Hematopoietic multipotent progenitor cell treated with erythropoietin and hydrocortisone succinate and interleukin-3 and kit ligand, for 4 days (in vitro differentiated cells): ENCODE measurements at places on chromosomes 11 and 22.

DNA sequence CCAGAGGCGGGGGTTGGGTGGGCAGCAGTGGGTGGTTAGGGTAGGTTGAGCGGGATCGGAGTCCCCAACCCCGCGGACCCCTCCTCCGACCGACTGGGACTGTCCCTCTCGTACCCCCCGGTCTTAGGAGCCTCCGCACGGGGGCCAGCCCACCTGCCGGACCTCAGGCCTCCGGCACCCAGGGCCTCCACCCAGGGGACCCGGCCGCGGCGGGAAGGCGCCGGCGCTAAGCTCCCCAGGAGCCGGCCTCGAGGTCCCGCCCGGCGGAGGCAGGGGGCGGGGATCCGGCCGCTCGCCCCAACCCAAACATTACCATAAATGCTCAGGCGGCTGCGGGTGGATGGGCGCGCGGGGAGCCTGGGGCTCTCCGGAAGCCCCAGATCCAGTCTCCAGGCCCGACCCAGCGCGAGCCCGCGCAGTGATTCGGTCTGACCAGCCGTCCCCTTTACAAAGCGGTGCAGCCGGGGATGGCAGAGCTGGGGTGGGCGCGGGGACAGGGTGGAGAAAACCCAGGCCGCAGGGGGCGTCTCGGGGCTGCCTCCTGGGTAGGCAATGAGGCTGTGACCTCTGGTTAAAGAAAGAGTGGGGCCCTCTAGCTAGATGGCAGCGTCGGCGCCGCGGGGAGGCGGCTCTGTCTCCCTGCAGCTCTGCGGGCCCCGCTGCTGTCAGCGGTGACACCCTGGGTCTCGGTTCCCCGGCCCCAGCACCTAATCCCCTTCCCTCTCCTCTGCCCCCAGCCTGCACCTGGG lies 4.0 kb upstream of the MCAM start:
- DNase-seq, result peak; percentile 58

DNA sequence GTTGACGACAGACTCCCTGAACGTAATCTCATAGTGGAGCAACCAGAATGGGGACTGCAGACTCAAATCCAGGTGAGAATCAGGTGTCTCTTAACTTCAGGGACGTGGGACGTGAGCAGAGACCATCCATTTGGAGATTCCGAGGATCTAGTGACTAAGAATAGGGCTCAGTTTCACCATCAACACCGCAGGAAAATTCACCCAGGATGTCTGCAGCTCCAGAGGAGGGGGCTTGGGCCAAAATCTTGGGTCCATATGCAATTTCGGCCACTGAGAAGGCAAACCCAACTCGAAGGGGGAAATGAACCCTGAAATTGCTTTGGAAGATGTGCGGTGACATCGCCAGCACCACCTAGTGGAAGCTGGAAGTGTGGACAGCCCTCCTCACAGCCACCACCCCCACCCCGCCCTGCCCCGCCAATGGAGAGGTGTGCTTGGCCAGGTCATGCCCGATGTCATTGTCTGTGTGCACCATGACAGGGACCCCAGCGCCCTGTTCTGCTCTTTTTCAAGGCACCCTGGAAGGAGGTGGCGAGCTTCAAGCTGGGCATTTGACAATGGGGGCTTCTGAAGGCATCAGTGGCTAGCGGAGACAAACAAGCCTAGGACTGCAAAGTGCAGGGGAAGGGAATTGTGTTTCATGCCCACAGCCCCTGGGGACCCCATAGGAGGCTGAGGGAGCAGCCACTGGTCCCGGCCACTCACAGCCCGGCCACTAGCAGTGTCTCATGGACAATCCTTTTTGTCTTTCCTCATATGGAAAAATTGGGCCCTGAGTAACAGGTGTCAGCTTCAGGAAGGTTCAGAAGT lies 24.8 kb downstream of the APOL1 start:
- peak; percentile 85 for DNase-seq

GRCh38 chr11:708511-708910 lies 2.5 kb downstream of the EPS8L2 start:
- no peak for DNase-seq

DNA sequence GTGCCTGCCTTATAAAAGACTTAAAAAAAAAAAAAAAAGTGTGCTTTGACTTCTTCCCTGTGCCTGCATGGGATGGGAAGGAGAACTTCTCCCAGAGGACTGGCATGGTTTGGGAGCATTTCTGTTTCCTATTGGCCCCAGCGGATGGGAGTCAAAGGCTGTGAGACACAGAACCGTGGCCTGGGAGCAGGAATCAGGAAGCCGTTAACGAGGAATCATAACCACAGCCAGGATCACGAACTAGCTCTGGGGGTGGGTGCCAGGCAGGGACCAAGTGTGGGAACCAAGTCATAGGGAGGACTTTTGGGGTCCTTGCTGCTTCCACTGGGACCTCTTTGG lies 526 bp downstream of the C1QTNF6 start:
- no peak for DNase-seq

DNA sequence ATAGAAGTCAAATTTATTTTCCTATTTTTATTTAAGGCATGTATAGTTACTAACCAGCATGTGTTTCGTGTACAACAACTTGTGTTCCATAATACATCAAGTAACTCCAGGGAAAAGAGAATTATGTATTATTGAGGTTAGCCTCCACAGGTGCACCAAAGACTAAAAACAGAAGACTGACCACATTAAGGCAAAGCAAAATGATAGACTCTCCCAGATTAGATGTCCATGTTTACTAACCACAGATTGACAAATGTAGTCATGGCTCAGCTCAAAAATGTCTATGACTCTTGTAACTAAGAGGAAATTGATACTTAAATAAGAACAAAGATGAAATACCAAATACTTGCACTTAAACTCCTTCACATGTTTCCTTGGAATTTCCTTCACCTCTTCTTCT lies 238.5 kb downstream of the METTL15 start:
- no peak for DNase-seq

DNA sequence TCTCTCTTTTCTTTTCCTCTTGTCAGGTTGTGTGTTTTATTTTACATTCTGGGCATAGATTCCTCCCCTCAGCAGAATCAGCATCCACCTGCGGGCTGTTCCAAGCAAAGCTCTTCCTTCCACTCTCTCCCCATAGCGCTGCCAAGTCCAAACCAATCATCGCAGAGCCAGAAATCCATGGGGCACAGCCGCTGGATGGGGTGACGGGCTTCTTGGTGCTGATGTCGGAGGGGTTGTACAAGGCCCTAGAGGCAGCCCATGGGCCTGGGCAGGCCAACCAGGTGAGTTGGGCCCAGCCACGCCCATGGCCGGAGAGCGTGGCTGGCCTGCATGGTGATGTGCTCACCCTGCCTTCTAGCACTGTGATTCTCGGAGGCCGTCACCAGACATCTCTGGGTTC lies 22.1 kb downstream of the TAB1 start:
- no peak for DNase-seq

DNA sequence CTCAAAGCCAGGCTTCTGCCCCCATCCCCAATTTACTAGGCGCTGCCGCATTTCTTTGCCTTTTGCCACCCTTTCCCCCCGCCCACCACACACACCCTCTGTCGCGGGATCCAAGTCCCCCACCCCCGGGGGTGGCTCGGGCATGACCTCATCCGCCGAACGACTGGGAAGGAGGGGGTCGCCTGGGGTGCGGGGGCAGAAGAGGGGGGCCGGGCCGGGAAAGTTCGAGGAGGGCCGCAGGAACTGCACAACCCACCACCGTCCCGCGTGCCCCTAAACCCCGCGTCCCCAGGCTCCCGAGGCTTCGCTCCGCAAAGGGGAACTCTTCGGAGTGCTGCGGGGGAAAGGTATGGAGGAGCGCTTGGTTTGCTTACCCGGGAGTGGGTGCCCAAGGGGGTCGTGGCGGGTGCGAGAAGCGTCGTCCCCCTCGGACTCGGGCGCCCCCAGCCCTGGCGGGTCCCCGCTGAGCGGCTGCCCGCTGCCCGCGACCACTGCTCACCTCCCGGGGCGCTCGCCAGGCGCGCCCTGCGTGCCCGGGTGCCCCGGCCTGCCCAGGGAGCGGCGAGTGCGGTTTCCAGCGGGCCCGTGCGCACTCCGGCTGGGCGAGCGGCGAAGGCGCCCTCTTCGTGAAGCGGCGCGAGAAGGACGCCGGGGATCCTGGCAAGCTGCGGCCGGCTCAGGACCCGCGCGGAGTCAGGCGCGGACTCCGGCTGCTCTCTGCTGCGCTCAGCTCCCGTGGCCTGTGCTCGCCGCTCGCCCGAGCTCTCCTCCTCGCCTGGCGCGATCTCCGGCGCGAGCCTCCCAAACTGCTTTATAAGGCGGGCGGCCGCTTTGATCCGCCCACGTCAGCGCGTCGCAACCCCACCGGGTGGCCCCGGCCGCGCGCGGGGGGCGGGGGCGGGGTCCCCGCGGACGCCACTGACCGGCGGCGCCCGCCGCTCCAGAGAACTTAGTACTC lies 4.0 kb upstream of the WNT11 start:
- peak; percentile 73 for DNase-seq

DNA sequence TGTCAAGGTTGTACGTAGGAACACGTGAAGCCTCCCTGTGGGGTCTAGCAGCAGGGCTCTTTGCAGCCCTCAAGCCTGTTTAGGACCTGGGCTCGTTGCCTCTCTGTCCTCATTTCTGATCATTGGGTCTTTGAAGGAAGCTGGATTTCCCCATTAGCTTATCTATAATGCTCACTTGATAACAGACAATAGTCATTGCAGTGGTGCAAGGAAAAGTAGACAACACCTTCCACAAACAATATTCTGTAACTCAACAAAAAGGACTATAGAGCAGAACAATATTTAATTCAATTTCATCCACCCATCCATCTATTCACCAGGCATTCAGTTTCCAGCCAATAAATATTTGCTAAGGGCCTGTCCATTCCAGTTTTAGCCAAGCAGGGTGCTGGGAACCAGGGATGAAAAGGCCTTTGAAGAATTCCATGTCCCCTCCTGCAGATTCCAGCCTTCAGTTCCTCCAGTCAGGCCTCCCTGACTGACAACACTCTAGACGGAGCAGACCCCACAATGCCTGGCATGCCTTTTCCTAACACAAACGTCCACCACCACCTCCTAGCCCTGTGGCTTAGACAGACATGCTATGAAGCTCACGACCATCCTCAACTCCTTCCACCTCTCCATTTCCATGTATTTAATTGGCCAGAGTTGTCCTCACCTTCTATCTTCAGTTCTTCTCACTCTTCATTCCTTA lies 12.7 kb upstream of the POLD3 start:
- no peak for DNase-seq

GRCh38 chr11:91495837-91496236 lies 728.8 kb upstream of the FAT3 start:
- DNase-seq, result no peak

- DNase-seq, result peak; percentile 92
Observed at GRCh38 chr11:44574610-44575287, 9.3 kb downstream of the CD82 start.

- DNase-seq, result no peak
Observed at GRCh38 chr22:35203583-35203982, 53.7 kb upstream of the HMGXB4 start.

- no peak for DNase-seq
Observed at GRCh38 chr11:15815246-15816195, 540.8 kb downstream of the SOX6 start.

DNA sequence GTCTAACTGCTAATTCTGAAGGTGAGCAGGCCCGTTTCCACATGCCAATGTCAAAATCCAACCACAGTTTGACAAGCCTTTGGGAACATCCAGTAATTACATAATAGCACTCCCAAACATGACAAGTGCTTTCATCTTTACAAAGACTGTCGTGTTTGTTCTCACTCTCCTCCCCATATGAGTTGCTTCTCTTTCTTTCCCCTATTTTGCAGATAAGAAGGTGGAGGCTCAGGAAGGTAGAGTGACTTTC lies 55.9 kb upstream of the CD44 start:
- DNase-seq, result no peak

GRCh38 chr22:38652859-38653258 lies 3.3 kb downstream of the FAM227A start:
- no peak for DNase-seq

GRCh38 chr11:34411791-34412190 lies 26.9 kb upstream of the CAT start:
- no peak for DNase-seq

GRCh38 chr11:2471048-2471803 lies 26.4 kb downstream of the KCNQ1 start:
- no peak for DNase-seq

DNA sequence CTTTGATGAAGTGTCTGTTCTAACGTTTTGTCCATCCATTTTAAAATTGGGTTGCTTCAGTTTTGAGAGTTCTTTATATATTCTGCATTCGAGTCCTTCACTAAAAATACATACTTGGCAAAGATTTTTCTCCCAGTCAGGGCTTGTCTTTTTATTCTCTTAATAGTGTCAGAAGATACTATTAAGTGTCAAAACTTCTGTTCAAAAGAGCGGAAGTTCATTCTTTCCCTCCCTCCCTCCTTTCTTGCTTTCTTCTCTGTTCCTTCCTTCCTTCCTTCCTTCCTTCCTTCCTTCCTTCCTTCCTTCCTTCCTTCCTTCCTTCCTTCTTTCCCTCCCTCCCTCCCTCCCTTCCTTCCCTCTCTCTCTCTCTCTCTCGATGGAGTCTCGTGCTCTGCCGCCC lies 7.6 kb upstream of the MUC6 start:
- no peak for DNase-seq

DNA sequence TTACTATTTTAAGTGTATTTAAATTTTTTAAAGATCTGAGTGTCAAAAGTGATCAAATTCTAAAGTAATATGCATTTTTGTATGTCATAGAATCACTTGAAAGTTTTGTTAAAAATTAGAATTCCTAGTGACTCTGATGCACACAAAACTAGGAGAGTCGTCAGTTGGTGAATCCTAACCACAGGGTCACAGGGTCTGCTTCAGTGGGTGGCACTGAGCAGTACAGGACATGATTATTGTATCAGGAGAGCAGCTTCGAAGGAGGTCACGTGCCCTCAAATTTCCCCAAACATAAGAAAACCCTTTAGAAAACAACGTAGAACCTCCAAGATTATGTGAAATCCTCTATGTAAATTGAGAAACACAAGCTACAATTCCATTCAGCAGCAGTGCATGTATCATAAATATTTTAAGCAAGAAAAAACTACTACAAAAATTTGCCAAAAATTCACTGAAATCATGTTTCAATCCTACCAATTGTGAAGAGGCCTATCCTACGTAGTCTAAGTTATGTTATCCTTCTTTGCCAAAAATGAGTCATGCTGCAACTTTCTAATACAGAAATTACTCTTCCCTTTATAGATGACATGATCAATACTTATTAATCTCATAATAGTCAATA lies 323.6 kb downstream of the AASDHPPT start:
- DNase-seq, result no peak

DNA sequence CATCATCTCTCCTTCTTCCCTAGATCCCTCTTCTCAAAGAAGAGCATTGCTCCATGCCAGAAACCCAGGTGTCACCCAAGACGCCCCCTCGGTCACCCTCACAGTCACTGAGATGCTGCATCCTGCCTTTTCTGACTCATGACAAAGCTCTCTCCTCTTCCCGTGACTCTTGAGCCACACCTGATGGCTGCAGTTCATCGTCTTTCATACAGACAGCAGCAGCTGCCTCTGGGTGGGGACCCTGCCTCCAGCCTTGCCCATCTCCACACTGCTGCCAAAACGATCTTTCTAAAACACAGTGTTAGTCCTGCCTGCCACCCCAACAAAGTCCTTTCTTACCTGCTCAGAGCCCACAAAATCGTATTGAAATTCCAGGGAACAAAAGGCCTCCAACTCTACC lies 44.8 kb downstream of the BUD13 start:
- DNase-seq, result no peak

GRCh38 chr22:33036881-33037280 lies 21.3 kb downstream of the SYN3 start:
- DNase-seq, result no peak

- no peak for DNase-seq
Observed at GRCh38 chr22:28394513-28395110, 285.0 kb downstream of the TTC28 start.
